GOT3 (cell line): ENCODE measurements at places on chromosomes 2 and 18.

- DNase-seq: no peak
These were observed 222.4 kb upstream of the APCDD1 start for GRCh38 chr18:10232062-10232461.

DNA sequence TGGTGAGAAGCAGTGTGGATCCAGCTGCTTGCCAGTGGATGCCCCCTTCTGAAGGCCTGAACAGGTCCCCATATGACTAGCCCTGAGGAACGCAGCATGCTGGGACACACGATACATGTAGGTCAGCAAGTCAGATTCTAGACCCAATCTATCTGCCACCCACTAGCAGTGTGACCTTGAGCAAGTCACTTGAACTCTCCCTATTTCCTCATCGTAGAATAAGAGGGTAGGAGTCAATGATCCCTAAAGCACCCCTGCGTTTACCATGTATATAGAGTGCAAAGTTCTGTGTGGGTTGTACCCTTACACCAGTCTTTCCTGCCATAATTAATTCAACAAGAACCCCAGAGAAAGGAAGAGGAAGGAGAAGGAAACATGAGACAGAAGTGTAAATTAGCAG lies 123.7 kb downstream of the GALNT14 start:
- DNase-seq: no peak

- no peak for DNase-seq
These were observed 253.9 kb upstream of the SIX2 start for GRCh38 chr2:45263147-45263546.

DNA sequence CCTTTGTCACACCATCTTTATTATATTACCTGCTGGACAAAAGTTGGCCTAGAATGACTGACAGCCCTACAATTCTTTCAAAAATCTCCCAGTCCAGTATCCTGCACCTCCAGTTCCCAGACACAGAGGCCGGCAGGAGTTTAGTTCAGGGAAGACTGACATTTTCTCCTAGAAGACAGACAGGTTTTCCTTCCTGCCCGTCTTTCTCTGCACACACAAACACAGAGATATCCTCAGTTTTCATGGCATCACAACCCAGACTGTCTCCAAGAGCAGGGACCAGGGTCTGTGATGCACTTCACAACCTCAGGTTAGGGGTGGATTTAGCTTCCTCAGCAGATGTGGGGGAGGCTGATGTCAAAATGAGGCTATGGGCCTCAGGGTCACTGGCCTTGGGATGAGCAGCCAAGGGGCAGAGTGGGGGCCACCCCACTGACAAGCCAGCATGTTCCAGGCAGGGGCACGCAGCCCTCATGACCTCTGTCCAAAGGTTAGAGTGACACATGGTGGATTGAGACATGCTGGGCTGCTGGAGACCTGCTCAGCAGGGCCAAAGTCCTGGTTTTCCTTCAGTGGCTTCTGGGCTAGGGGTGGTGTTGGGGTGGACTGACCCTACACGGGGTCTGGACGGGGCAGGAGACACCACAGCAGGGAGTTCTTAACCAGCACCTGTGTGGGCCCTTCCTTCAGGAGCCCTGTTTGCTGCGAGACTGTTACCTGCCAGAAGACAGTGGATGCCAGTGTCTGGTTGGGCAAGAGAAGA lies 70.5 kb downstream of the SFXN5 start:
- no peak for DNase-seq

DNA sequence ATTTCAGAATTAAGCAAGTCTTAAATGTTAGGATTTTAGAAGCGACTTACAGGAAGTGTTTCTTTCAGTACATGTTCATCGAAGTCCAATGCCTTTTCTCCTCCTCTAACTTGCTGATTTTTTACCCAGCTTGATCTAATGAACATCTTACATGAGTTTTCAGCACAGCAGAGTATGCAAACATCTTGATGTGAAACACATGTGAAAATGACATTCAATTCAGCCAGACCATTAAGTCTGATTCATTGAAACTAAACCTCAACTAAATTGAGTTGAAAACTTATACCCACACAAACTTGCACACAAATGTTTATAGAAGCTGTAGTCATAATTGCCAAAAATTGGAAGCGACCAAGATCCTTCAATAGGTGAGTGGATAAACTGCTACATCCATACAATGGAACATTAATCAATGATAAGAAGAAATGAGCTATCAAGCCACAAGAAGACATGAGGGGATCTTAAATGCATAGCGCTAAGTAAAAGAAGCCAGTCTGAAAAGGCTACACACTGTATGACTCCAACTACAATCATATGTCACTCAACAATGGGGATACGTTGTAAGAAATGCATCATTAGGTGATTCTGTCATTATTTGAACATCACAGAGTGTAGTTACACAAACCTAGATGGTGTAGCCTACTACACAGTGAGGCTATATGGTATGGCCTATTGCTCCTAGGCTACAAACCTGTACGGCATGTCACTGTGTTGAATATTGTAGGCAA lies 18.5 kb downstream of the PSTPIP2 start:
- no peak for DNase-seq

- DNase-seq: no peak
These were observed 459.3 kb downstream of the GALR1 start for GRCh38 chr18:77708826-77709506.

DNA sequence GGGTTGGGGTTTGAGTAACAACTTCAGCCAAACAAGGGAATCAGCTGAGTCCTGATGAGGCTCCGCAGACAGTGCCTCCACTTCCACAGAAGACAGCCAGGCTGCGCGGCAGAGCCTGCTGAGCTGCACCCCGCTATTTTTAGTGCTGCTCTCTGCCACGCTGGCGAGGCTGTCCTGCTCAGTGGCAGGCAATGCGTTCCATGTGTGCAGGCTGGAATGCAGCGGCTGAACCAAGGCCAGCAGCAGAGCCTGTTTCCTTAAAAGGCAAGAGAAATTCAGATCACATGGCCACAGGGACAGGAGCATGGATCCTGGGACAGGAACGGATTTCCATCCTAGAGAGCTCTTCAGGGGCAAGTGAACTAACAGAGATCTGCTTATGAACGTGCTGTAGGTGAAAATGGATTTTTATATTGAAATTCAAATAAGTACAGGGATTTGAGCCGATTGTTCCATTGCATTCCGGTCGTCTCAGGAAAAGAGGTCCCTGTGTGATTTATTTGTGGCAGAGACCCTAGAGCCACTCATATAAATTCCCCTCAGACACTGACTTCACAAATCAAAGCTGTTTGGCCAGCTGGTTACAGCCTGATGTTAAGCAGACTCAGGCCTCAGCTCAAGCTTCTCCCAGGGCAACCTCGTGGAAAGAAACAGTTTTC lies 98.7 kb downstream of the COL6A3 start:
- DNase-seq: no peak

GRCh38 chr18:44216169-44216568 lies 464.5 kb upstream of the SETBP1 start:
- no peak for DNase-seq

- no peak for DNase-seq
These were observed 132.3 kb upstream of the DLX2 start for GRCh38 chr2:172234716-172235691.

DNA sequence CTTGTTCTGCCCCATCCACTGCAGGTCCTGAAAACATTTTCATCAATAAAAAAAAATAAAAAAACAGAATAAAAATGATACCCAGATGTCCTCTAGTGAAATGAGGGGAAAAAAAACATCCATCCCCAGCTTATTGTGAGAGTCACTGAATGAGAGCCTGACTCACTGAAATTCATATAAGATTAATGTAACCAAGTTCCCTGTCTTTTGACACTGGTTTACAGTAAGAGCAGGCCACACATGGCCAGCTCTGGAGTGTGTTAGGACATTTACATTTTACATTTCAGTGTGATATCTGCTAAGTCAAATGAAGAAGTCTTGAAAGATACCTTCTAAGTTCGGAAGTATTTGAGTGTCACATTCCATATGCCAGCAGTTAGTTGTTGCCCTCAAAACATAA lies 21.1 kb upstream of the IL18R1 start:
- DNase-seq: no peak

DNA sequence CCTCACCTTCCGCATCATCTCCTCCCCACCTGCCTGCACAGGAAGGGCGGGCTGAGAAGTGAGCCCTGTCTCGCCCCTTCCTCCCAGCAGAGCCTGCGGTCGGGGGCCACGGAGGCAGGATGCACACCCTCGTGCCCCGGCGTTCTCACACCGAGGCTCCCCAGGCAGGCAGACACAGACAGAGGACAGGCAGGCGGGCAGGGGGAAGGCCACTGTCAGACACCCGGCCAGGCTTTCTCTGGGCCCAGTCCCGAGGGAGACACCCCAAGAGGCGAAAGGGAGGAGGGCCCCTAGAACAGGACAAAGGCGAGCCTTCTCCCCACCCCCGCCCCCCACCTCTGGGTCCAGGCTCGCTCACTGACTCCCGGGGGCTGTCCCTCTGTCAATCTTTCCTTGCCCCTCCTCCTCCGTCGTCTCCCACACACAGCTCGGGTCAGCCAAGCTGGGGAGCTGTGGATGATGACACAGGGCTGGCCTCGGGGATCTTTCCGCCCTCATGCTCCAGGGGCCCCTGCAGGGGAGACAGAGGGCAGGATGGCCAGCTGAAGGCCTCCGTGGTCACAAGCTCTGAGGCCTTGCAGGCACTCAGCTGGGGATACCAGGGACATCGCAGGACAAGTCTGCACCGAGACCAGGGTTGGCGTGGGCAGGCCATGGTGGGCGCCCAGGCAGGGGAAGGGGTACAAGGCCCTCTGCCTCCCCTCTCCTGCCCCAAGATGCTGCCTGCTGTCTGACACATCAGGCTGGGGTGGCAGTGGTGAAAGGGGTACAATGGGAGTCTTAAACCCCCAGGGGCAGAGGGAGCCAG lies 24.9 kb downstream of the BIN1 start:
- DNase-seq: no peak

DNA sequence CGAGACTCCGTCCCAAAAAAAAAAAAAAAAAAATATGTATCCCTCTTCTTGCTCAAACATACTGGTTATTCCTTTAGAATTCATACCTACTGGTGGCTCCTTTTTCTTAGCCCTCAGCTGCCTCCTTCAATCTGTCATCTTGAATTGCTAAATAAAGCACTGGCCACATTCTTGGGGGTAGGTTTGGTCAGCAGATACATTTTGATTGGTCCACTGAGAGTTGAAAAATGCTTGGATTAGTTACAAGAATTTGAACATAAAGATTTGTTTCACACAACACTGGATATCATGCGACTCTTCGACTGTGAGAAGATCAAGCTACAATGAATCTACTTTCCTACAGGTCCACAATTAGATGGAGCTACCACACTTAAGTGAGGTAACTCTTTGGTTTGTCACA lies 906.1 kb upstream of the SLC39A10 start:
- no peak for DNase-seq

GRCh38 chr18:32576296-32576916 lies 105.7 kb upstream of the GAREM1 start:
- no peak for DNase-seq

- DNase-seq: no peak
These were observed 4.4 kb downstream of the PTRHD1 start for GRCh38 chr2:24788816-24789215.

DNA sequence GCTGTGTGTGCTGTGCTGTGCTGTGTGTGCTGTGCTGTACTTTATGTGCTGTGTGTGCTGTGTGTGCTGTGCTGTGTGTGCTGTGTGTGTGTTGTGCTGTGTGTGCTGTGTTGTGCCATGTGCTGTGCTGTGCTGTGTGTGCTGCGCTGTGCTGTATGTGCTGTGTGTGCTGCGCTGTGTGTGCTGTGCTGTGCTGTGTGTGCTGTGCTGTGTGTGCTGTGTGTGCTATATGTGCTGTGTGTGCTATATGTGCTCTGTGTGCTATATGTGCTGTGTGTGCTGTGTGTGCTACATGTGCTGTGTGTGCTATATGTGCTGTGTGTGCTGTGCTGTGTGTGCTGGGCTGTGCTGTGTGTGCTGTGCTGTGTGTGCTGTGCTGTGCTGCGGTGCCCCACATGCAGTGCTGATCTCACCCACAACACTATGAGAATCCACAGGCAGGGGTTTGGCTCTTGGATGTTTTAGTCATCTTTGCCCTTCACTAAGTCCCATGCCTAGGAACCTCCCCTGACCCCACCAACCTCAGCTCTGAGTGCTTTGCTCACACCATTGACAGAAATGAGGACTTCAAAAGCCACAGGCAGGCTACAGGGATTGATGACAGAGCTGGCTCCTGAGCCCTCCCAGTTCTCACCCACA lies 30.5 kb upstream of the MAL start:
- no peak for DNase-seq
